Lower lobe of right lung (tissue), 2 donors: ENCODE measurements at places on chromosomes 2 and 18.

GRCh38 chr2:231679908-231680284 is 28.4 kb upstream of the PTMA start:
- no peak for DNase-seq

DNA sequence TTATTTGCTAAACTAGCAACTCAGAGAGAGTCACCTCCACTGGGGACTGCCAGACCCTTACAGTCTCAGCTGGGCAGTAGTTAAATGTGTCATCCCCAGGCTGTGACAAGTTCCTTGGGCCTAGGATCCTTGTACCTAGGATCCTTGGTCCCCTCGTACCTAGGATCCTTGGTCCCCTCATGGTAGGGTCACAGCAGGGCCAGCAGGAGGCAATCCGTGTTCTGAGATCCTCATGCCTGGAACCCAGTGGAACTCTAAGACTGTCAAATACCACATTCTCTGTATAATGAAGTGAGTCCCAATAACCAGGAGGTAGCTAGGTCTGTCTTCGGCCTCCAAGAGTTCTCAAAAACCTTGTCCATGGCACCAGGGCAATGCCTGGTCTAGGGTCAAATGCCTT is 60.8 kb downstream of the LYPD6B start:
- DNase-seq, result no peak

GRCh38 chr2:224638301-224638823 is 53.2 kb upstream of the CUL3 start:
- no peak for DNase-seq

DNA sequence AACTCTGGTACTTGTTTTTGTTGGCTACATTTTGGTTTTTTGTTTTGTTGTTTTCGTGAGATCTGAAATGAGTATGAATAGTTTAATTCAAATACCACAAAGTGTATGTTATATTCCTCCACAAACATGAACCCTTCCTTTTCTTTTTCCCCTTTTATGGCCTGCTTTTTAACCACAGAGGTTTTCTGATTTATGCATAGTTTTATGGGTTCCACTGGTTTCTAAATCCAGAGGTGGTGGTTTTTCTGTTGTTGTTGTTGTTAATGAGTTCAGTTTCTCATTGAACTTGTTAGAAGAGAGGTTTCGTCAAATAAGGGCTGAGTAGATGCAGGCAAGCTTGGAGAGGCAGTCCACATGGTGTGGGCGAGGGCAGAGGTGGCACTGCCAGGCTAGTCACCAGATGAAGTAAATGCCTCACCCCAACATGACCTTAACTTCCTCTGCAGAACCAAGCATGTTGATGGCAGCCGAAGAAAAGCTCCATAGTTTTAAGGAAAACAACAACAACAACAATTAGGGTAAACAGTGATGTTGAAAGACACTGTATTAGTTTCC is 72.5 kb downstream of the RIF1 start:
- peak; percentile 51 for DNase-seq

- DNase-seq, result no peak
Measured at GRCh38 chr2:76516861-76517573, 806.3 kb upstream of the GCFC2 start.

DNA sequence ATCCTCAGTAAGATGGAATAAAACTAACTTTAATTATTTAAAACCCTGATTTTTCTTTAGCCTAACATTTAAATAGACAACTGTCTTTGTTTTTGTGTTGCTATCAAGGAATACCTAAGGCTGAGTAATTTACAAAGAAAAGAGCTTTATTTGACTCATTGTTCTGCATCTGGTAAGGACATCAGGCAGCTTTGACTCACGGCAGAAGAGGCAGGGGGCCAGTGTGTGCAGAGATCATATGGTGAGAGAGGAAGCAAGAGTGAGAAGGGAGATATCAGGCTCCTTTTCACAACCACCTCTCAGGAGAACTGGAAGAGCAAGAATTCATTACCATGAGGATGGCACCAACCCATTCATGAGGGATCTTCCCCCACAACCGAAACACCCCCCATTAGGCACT is 64.6 kb upstream of the TFPI start:
- no peak for DNase-seq

DNA sequence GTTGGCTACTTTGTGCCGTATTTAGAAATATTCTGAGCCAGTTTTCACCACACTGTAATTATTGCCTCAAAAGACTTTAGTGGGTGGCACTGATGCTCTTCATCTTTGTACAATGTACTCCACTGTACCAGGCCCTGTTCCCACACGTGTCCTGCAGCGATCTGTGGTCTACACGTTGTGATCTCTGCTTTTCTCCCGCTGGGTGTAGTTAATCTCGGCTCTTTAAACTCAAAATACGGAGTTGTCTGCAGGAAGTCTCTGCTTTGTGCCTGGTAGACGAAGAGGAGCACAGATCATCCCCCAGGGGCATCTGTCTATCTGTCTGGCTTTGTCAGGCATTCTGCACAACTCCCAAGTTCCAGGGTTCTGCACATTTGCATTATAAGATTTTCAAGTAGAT is 12.1 kb upstream of the GREB1 start:
- no peak for DNase-seq

GRCh38 chr2:111656894-111657293 is 227.1 kb downstream of the ANAPC1 start:
- no peak for DNase-seq

DNA sequence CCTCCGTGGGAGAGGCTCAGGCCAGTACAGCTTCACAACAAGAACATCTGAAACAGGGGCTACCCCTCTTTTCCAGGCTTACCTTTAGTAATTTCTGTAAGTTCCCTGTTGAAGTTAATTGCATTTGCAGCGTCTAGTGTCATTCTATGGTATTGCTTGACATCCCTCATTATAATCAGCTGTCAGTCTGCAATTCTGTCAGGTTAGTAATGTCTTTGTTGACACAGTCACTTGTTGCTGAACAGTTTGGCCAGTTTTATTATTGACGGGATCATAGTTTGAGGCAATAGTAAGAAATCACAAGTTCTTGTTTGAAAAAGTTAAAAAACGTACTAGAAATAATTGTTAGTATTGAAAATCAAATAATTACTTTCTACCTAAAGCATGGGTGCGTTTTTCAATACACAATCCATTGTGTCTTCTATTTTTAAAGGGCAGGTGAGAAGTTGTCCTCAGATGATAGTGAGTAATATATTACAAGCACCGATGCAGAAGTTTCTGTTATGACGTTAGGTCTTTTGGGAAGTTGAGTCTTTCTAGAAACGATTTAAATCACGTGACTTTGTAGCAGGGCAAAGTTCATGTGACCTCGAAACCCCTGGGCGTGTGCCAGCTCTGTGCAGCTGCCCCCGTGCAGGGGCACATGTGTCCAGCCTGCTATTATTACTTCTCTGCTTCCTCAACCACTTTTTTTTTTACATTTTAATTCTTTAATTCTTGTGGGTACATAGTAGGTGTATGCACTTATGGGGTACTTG is 49.5 kb upstream of the MBP start:
- no peak for DNase-seq

GRCh38 chr2:175684466-175684865 is 317.6 kb downstream of the LNPK start:
- DNase-seq, result no peak

DNA sequence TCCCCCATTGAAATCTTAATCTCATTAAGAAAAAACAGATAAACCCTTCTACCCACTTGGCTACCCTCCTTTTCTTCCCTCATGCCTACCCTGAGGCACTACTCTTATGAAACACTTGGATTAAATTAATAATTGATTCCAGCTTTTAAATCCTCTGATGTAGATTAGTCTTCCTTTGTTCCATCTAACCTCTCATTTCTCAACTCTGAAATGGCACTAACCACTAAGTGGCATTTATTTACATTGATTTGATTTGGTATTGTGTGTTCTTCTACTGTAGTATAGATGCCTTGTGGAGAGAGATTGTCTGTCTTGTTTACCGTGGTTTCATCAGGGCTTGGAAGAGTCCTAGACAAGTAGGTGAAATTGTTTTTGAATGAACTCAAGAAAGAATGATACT is 26.7 kb downstream of the ITGA4 start:
- DNase-seq, result no peak

GRCh38 chr2:95760806-95761525 is 169.2 kb downstream of the TRIM43 start:
- no peak for DNase-seq

GRCh38 chr2:20724500-20725053 is 57.6 kb downstream of the GDF7 start:
- no peak for DNase-seq

- DNase-seq, result no peak
Measured at GRCh38 chr2:142165790-142166189, 35.0 kb upstream of the LRP1B start.

GRCh38 chr2:171180229-171180930 is 19.7 kb upstream of the TLK1 start:
- no peak for DNase-seq

GRCh38 chr2:67900826-67901225 is 162.0 kb downstream of the C1D start:
- no peak for DNase-seq

GRCh38 chr2:46977899-46978298 is 62.3 kb upstream of the MCFD2 start:
- DNase-seq, result peak; percentile 67

GRCh38 chr2:44766220-44766619 is 175.3 kb upstream of the SIX3 start:
- DNase-seq, result no peak

DNA sequence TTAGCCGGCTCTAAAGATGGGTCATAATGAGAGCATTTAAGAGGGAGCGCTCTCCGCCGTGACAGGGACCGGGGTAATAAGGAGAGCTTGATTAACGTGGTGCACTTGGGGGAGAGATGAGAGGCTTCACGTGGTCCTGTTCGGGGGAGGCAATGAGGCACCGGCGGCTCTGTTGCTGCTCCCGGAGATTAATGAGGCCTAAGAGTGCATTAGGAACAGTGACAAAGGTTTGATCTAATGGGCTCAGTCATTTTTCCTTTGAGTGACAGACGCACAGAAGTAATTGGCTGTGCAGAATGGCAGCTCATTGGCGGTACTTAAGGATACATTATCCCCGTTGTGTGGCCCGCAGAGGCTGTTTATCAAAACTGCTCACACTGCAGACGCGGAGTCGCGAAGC is 250.7 kb downstream of the GBX2 start:
- no peak for DNase-seq

DNA sequence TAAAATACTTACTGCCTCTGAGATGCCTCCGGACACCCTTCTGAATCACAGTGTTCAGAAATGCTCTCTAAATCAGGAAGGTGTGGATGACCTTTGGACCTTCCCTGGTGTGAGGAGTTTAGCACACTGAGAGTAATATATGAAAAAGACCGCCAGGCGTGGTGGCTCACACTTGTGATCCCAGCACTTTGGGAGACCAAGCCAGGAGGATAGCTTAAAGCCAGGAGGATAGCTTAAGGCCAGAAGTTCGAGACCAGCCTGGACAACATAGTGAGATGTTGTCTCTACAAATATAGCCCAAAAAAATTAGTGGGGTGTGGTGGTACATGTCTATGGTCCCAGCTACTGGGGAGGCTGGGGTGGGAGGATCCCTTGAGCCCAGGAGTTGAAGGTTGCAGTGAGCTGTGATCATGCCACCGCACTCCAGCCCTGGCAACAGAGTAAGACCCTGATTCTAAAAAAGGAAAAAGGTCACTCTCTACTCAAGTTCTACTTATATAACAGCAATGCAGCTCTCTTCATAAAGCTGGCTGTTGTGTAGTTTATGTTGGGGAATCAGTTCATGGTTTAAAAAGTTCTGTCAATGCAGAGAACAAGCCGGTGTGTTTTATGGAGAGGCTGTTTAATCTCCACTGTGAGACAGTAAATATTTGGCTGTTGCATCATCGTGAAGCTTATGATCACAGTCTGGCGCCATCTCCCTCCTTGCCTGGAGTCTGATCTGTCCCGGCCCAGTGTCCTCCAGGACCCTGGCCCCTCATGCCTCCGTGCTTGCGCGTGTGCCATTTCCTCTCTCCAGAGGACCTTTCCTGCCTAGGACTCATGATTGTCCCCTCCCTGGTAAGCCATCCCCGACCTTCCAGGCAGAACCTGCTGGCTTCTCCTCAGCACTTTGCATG is 184.5 kb downstream of the FAM210A start:
- DNase-seq, result no peak

DNA sequence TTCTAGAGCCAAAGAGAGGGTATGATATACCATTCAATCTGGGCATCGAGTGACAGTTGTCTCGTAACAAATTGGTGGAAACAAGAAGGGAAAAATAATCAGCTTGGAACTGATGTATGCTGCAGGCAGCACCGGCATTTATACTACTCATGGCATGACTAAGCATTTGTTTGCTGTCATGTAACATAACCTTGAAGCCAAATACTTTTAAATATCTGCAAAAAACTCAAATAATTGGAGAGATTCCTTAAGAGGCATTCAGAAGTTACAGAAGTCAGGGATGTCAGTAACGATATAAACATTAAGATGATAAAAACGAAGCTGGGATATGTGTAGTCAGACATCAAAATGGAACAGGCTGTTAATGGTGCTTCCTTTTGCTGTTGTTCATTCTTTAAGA is 157.3 kb upstream of the MMADHC start:
- DNase-seq, result no peak

DNA sequence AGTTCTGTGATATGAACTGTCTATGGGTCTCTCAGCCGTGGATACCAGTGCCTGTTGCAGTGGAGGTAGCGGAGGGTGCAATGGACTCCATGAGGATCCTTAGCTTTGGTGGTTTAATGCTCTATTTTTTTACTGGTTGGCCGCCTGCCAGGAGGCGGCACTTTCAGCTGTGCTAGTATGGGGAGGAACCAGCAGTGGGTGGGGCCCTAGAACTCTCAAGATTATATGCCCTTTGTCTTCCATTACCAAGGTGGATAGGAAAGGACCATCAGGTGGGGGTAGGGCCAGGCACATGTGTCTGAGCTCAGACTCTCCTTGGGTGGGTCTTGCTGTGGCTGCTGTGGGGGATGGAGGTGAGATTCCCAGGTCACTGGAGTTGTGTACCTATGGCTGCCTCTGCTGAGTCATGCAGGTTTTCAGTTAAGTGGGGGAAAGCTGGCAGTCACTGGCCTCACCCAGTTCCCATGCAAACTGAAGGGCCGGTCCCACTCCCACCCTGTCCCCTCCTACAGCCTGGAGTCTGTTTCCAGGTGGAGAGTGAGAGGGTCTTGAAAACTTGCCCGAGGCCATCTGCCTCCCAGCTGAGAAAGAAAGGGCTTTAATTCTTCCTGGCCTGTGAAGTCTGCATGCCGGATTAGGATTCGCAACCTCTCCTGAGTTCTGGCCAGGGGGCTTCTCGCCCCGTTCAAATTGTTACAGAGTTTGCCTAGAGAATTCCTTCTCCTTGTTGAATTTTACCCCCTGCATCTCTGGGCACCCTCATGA is 14.5 kb downstream of the KCNS3 start:
- DNase-seq, result no peak

- DNase-seq, result peak; percentile 60
Measured at GRCh38 chr2:229342376-229342775, 71.3 kb upstream of the PID1 start.

- no peak for DNase-seq
Measured at GRCh38 chr2:133365117-133365516, 203.1 kb downstream of the NCKAP5 start.

- no peak for DNase-seq
Measured at GRCh38 chr18:58337686-58338085, 291.2 kb downstream of the ALPK2 start.

GRCh38 chr2:112692495-112692911 is 28.3 kb upstream of the NT5DC4 start:
- DNase-seq, result peak; percentile 70

GRCh38 chr18:30192216-30192615 is 850.3 kb downstream of the DSC3 start:
- no peak for DNase-seq

GRCh38 chr2:225319872-225320271 is 79.6 kb upstream of the NYAP2 start:
- no peak for DNase-seq
